ENCODE measurements at places on chromosomes 13 and 19.

DNA sequence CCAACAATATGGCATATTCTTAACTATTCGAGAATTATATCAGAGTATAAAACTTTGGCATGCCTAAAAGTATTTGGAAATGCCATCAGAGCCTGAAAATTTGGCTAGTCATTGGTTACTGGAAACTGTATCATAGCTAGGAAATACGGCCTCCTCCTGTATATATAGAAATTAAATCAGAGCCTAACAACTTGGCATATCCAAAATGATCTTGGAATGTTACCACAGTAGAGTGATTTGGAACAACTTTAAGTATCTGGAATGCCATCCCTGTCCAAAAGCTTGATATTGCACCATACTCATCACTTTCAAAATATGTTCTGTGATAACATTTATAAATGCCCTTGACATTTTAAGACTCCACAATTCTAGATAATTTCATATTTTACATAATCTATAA, 335.8 kb downstream of the SLITRK1 start:
- DNase-seq: no peak

DNA sequence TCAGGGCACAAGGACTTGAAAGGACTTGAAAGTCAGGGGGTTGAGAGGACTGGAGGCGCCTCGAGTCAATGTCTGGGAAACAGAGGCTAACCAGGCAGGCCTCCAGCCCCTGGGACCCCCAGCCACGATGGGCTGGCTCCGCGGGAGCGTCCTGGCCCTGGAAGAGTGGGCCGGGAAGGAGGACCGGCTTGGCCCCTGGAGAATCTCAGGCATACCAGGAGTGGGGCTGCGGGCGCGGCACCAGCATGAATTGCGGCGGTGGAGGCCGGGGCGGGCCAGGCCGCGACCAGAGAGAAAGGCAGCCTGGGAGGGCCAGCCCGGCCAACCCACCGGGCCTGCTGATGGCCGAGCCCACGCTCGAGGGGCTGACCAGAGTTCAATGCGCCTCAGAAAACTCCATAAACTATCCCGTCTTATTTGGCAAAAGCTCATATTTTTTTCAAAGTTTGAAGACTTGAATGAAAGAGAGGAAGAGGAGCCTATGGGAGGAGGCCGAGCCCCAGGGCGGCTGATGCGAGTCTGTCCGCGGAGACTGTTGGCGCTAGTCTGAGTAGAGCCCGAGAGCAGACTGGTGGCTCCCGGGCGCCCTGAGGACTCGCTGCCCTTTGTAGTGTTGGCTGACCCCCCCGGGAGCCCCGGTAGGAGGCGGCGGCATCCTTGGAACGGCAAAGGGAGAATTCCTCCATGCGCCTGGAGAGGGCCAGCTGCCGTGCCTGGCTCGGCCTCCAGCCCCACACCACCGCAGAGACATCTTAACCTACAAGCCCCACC, 68.0 kb downstream of the MLLT1 start:
- DNase-seq: no peak

DNA sequence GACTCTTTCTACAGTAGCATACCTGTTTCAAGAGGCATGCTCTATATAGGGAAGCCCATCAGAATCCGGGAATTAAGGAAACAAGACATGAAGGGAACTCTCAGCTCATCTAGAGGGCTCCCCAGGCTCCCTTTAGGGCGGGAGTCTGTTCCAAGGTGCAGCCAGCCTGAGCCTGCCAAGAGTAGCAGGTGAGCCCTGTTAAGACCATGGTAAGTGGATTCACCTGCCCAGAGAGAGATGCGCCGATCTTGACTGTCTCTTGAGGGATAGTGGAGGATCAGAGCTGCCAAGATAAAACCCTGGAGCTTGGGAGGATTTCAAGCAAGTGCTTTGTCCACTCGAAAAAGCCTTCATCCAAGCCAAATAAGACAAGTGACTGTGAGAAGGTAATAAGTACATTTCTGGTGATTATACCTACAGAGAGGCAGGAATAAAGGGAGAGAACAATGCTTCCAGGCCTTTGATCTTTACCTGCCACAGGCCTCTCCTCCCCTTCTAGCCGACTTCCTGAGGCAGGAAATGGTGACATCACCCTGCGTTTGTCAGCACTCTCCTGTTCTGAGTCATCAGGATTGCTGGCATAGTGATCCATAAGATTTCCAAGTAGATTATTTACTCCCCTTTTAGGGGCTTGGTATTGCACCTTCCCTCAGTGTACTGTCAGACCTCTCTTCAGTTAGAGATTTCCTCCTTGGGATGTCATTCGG, 31.5 kb downstream of the KLF5 start:
- DNase-seq: peak; percentile 87

DNA sequence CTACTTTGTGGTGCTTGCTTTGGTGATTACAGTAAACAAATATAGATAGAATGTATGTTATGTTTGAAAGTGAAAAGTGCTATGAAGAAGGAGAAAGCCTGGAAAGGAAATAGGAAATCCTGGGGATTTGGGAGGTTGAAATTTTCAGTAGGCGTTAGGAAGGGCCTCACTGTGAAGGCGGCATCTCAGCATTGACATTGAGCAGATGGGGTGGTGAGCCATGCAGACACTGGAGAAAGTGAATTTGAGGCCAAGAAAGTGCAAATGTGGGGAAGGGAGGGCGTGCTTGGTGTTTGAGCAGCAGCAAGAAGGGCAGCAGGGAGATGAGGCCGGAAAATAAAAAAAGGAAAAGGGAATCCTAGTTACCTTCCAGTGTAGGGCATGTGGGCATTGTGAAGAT, 20.3 kb downstream of the SOX21 start:
- DNase-seq: no peak

DNA sequence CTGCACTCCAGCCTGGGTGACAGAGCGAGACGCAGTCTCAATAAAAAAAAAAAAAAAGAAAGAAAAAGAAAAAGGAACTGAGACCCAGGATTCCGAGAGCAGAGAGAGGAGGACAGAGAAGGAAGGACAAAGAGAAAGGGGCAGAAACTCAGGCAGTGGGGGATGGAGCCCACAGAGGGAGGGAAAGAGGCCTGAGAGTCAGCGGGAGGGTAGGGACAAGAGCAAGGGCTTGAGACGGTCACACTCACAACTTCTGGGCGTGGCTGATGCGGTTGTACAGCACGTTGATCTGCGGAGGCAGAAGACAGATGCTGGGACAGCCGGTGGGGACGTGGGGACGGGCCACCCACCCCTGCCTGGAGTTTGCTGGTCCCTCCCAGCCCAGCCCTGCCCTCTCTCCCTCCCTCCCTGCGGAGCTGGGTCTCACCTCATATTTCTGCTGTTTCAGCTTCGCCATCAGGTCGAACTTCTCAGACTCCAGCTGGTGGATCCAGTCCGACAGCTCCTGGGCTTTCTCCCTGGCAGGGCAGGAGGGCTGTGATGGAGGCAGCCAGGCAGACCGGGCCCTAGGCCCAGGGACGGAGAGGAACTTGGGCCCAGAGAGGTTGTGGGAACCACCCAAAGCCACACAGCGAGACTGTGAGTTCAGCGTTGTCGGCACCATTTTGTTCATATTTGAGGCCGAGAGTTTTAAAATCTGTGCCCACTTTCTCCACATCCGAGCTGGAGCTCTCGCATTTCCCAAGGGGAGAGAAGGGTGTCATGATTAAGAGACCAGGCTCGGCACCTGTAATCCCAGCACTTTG, 15.2 kb downstream of the TNNT1 start:
- no peak for DNase-seq

GRCh38 chr13:72403396-72404010, 323.9 kb downstream of the MZT1 start:
- DNase-seq: no peak

DNA sequence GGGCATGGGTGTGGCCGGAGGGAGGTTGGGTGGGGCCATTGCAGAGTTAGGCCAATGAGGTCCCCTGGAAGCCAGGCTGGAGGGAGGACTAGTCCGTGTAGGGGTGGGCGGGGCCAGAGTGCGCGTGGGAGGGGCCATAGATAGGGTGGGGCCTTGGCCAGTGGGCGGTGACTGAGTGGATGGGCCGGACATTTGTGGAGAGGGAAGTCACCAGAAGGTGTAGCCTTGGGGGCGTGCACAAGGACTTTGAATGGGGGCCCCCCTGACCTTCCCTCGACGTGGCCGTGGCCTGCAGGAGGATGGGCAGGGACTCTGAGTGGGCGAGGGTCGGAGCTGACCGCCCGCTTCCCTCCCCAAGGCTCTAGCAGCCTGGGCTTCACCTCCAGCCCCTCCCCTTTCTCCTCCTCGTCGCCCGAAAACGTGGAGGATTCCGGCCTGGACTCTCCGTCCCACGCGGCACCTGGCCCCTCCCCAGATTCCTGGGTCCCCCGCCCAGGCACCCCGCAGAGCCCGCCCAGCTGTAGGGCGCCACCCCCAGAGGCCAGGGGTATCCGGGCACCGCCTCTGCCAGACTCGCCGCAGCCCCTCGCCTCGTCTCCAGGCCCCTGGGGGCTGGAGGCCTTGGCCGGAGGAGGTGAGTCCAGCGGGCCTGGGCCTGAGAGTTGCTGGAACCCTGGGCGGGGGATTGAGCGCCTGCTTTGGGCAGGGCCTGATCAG, 16.5 kb upstream of the B3GNT3 start:
- peak; percentile 87 for DNase-seq

DNA sequence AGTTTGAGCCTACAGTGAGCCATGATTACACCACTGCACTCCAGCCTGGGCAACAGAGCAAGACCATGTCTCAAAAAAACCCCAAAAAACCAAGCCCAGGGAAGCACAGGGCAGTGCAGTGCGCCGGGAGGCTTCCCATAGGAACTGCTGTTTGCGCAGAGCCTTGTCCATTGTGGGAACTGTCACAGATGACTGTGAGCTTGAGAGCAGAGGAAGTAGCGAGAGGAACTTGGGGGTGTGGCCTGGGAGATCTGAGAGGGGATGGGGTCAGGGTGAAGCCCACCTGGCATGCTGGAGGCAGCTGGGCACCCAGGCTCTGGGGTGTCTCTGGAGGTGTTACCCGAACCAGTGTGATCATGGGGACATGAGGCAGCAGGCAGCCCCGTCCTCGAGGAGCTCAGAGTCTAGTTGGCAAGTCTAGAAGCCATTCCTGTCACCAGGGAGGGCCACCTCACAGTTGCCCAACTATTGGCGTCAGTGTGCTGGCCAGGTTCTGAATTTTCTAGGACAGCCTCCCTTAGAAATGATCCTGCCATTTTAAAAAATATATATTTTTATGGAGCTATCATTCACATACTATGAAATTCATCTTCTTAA, 10.4 kb downstream of the KDM4B start:
- no peak for DNase-seq

DNA sequence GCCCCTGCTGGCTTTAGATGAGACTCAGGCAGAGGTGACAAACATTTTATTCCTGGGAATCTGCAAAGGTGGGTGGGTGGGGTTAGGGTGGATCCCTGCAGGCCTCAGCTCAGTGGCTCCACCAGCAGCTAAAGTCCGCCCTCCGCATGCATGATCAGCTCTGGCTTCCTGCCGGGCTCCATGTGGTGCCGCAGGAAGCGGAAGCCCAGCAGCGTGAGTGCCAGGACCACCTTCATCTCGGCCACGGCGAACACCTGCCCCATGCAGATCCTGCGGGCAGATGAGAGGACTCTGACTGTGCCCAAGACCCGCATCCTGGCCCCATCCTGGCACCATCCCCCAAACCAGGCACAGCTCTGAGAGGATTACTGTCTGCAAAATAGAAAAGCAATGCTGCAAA, 26.3 kb downstream of the CYP4F2 start:
- no peak for DNase-seq

DNA sequence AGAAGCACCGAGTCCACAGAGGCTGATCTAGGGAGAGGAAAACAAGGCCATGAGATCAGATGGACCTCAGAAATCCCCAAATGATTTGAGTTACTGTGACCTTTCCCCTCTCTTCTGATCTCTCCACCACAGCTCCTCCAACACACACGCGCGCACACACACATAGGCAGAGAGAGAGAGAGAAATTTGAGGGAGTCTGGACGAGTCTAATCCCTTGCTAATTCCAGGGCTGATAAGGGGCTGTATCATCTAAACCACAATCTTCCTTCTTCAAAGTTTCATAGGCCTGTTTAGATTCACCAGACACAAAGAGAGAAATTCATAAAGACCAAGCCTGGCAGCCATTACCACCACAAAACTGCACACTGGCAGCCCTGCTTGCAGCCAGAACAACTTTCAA, 8.6 kb downstream of the ZFP82 start:
- DNase-seq: no peak

GRCh38 chr19:32308431-32309077, 36.9 kb upstream of the ZNF507 start:
- DNase-seq: no peak

GRCh38 chr19:45767881-45768654, 984 bp downstream of the SIX5 start:
- DNase-seq: peak; percentile 66

GRCh38 chr13:32639502-32640105, 53.4 kb downstream of the PDS5B start:
- peak; percentile 55 for DNase-seq

GRCh38 chr19:42328106-42328505, 2.7 kb downstream of the MEGF8 start:
- no peak for DNase-seq

DNA sequence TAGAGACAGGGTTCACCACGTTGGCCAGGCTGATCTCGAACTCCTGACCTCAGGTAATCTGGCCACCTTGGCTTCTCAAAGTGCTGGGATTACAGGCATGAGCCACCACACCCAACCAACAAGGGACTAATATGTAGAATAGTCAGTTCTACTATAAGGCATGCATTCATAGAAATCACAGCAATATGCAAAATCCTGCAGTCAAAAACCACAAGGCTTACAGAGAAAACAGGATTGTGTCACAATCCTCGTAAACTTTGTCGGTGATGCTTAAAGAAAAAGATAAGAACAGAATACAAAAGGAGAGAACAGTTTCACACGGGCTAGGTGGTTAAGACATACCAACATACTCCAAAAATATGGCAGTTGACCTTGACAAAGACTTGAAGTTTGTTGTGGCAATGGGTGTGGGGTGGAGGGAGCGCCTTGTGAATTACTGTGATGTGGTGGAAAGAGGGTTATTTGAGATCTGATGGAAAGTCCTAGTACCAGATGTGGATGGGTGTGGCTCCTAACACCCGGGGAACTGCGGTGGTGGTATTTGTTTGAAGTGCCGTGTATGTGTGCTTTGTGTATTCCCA, 12.4 kb downstream of the NOSIP start:
- DNase-seq: no peak

- no peak for DNase-seq
Measured at GRCh38 chr13:25677956-25678355, 306.2 kb downstream of the ATP8A2 start.

DNA sequence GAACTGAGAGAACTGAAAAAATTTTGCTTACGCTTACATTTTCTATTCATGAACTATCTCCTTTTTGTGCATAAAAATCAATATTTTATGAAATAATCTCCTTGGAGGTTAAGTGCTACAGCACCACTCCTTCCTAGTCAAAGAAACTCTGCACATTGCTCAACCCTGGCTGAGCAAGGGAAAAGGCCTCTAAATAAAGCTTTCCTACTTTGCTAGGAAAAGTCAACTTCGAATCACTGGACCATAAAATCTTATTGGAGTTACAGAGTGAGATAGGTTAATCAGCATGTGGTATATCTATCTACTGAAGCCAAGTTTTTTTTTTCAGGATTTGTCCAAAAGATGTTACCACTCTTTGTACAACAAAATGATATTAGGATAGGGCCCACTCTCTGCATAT, 57.5 kb upstream of the HMGB1 start:
- DNase-seq: no peak

All from NCI-H146 (cell line).